Renal cortex interstitium (tissue), 15 donors: ENCODE measurements at places on chromosomes 13 and 19. TPM values are rescaled to one million over a fixed set of nuclear protein-coding genes. Genes with fewer than 3 reads are reported as not detected.

DNA sequence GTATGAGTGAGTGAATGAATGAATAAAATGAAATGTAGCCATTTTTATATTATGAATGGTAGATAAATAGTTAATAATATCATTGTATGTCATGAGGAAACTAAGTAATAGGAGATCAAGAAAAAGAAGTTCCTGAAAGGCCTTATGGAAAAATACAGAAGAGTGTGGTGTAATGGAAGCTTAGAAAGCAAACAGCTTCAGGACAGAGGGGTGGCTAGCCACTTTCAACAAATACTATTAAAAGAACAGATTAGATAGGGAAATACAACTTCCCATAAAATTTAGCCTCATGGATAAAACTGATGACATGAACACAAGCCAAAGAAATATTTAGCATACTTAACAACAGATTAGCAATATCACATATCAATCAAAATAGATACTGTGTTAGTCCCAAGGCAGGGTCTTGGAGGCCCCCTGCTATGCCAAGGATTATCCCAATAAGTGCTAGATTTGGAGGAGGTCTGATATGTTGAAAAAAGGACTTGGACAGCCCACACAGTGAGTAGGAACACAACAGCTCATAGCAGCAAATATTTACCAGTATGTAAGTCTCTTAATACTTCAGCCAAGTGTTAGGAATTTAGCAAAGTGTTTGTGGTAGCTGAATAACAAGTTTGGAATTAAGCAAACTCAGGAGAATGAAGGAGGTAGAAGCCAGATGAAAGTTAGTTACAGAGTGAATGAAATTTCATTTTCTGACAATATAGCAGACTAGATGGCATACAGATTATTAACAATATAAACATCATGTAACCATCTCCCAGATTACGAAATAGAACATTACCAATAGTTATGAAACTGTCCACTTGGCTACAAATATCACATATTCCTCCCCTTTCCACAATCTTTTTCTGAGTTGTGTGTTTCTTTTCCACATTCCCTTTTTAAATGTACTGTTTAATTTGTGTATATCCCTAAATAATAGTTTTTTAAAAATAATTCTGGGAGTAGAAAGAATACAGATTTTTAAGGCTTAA is 1632.0 kb downstream of the PCDH9 start:
- no peak for DNase-seq

DNA sequence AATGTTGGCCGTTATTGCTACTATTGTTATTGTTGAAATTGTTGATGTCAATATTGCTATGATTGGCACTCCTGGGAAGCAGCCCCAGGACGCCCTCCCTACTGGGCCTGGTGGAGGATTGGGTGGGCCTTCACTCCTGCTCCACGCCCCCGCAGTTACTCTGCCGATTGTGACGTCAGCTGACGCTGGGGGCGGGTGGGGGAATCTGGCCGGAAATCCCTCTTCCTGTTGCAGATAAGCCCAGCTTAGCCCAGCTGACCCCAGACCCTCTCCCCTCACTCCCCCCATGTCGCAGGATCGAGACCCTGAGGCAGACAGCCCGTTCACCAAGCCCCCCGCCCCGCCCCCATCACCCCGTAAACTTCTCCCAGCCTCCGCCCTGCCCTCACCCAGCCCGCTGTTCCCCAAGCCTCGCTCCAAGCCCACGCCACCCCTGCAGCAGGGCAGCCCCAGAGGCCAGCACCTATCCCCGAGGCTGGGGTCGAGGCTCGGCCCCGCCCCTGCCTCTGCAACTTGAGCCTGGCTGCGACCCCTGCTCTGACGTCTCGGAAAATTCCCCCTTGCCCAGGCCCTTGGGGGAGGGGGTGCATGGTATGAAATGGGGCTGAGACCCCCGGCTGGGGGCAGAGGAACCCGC is at the start of gene ETV2:
Gene ETV2 (plus strand): TSS at position 231 of the 637 bp plus-strand sequence. CDS start 716 bp downstream, outside the sequence.
- no peak for DNase-seq

SHC2 gene
- 49.3 TPM for polyA plus RNA-seq

LGALS16 gene
- not detected for polyA plus RNA-seq

IFI30 gene
- 11.7 TPM for polyA plus RNA-seq

DENND1C gene
- polyA plus RNA-seq = 40.0 TPM

GRCh38 chr13:31670831-31671617 is 68.3 kb upstream of the RXFP2 start:
- no peak for DNase-seq

SLITRK5 gene
- polyA plus RNA-seq = 2.2 TPM

OR10H1 gene
- 0.08 TPM for polyA plus RNA-seq

GRCh38 chr19:51272183-51272810 is 21.4 kb downstream of the SIGLECL1 start:
- DNase-seq = no peak

APOE gene
- polyA plus RNA-seq = 456 TPM

DNA sequence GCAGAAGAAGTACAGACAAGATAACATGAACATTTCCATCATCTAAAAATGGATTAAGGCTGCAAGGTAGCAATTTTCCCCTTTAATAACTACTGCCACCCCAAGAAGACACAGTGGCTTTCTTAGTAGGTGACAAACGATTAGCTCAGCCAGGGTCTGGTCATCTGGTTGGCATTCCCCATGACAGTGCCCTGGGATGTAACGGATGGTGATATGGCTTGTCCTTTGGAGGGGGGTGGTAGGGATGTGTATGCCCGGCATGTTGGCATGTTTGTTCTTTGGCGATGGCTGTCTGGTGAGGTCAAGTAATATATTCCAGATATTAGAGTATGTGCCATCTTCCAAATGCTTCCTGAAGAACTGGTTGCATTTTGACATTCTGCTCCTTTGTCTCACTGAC is 135.6 kb upstream of the ZNF536 start:
- DNase-seq = no peak

GRCh38 chr13:94860981-94861407 is 148.6 kb upstream of the SOX21 start:
- no peak for DNase-seq

ZNF497 gene
- 5.2 TPM for polyA plus RNA-seq

LGALS7 gene
- 1.00 TPM for polyA plus RNA-seq

- DNase-seq = no peak
These were observed 1.6 kb downstream of the WDR88 start for GRCh38 chr19:33133438-33134031.

GRCh38 chr13:39364947-39365468 is 238.0 kb downstream of the LHFPL6 start:
- peak; percentile 46 for DNase-seq

GRCh38 chr19:8635422-8635821 is 5.0 kb downstream of the NFILZ start:
- no peak for DNase-seq

- no peak for DNase-seq
These were observed 58.8 kb downstream of the ZMYM2 start for GRCh38 chr13:20017365-20017711.
